ENCODE measurements at places on chromosomes 16 and 17.

- DNase-seq, result no peak
Measured at GRCh38 chr16:65446427-65446826, 324.6 kb upstream of the CDH11 start.

DNA sequence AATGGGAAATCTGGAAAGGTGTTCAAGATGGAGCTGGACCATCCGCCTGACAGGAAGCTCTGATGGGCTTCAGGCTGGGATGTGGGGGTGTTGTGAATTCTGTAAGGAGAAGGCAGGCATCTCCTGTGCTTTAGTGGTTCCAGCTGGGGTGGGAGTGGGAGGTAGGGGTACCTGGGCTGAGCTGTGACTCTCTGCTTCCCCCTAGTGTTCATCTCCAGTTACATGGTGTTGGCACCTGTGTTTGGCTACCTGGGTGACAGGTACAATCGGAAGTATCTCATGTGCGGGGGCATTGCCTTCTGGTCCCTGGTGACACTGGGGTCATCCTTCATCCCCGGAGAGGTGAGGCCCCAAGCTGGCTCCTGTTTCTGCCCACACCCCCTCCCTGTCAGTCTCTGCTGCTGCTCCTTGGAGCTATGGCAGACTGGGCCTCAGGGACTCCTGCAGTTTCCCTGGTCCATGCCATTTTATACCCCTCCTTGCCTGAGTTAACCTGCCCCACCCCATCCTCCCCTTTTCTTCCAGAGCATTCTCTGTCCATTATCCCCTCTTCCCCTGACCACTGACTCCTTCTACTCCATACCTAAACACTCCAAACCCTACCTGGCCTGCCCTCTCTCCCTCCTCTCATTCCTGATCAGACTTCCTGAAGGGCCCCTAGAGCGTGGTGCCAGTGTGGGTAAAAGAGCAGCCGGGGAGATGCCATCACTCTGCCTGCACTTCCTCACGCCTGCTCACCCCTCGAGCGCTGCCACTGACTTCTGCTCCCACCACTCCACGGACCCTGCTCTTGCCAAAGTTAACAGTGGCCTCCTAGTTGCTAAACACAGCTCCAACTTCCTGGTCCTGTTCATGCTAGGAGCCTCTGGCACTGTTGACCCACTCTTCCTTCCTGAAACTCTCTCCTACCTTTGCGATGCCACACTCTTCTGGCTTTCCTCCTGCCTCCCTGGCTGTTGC, 3.4 kb downstream of the SPNS1 start:
- no peak for DNase-seq

- DNase-seq, result no peak
Measured at GRCh38 chr16:46801428-46802049, 29.4 kb downstream of the C16orf87 start.

DNA sequence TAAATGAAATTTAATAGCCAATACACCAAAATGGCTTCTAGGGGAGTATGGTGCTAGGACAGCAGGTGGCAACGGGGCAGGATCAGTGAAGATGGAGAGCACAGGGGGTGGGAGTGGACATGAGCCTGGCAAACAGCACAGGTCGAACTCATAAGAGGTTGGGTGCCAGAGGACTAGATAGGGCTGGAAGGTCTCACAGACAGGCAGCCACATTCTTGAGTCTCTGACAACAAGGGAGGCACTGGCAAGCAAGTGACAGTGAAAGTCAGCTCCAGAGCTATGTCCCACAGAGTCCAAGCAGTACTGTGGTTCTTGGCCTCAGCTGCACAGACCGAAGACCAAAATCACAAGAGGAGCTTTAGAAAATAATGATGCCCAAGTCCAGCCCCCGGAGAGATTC, 61.2 kb downstream of the USP31 start:
- no peak for DNase-seq

GRCh38 chr17:1313270-1314005, 34.0 kb downstream of the TRARG1 start:
- DNase-seq, result no peak

- DNase-seq, result no peak
Measured at GRCh38 chr16:26157319-26157718, 465.6 kb downstream of the HS3ST4 start.

- DNase-seq, result peak; percentile 78
Measured at GRCh38 chr17:62780951-62781350, 27.2 kb downstream of the MARCHF10 start.

DNA sequence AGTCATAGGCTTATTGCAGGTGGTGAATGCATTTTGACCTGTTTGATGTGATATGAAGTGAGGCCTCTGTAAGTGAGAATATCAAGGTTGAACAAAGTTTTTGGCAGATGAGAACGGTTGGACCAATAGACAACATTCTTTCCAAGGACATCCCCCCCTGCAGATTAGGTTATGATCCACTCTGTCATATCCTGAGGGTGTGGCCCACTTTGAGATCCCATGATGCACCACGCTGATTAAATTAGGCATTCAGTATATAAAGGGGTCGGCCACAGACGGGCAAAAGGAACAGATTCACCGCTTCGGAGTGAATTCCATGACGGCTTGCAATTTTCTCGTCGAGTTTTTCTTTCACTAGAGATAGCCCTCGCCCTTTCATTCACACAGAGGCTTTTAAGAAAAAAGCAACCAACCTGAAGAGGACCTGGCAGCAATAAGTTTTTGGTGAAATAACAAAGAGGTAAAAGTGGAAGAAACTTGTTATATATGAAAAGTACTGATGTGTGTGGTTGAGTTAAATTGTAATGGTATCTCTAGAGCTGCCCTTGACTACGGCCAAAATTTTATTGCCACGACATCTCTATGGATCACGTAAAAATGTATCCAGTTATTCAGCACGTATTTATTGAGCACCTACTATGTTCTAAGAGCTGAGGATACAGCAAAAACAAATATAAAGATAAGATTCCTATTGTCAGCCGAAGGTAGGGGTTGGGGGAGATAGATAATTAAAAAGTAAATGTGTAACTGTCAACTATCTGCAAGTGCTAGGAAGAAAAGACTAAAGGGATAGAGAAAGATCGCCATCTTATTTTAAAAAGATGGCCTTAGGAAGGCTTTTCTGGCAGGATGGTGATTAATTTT, 1.7 kb upstream of the RBBP6 start:
- no peak for DNase-seq

GRCh38 chr17:6701719-6702118, 11.4 kb downstream of the SLC13A5 start:
- no peak for DNase-seq

- no peak for DNase-seq
Measured at GRCh38 chr16:3148256-3149192, 13.7 kb downstream of the ZNF213 start.

DNA sequence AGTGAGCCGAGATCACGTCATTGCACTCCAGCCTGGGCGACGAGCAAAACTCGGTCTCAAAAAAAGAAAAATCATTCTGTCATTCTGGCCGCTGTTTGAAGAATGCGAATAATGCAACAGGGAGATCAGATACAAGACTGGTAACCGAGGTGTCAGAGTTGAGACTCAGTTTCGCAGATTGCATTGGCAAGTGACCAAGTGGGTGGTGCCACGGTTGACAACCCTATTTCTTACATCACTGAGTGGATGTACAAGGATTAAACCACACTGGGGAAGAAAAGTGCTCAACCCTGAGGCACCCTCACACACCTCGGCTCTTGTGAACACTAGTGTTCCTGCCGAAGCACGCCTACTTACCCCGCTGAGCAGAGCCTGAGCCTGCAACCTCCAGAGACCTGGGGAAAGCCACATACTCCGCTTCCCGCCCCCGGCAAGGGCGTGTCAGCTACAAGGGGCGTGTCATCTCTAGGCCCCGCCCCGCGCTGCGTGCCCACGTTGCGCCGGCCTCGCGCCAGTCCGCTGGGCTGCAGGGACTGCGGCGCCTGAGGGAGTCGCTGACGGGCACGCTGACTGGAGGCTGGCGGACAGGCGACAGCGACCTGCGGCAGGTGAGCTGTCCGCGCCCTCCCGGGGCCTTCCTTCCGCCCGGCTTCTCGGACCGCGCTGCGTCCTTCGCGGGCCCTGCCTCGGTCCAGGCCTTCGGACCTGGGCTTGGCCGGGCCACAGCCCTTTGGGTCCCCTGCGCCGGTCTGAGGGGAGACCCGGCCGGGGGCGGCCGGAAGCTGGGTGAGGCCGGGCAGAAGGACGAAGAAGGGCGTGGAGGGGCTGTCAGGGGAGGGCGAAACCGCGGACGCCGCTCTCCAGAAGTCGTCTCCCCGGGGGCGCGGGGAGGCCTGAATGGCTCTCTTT, at the start of gene HMOX2:
TSS of gene HMOX2 (plus strand) at position 519 of the 909 bp plus-strand sequence. CDS start 29,127 bp downstream, outside the sequence.
- DNase-seq, result peak; percentile 71

DNA sequence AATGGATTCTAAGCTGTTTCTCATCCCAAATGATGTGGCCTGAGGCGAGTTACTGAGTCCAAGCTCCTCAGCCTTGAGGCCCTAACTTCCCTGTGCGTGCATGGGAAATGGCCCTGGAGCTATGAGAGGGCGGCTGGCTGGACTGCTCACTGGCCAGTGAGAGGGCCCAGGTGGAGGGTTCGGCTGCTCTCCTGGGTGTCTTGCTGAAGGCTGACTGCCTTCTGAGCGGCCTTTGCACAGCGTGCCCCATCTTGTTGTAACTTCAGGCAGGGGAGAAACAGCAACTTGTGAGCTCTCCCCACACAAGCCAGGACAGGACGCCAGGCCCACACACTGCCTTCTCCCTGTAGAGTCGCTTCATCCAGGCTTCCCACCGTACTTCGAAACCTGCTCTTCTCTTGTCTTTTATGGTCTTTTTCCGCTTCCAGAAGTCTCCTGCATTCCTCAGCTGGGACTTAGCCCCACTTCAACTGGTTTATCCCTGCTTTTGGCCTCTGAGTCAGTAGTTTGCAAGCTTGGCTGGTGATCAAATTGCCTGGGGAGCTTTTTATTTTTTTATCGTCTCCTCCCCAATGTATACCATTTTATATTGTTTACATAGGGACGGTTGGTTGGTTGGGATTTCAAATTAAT, 13.3 kb downstream of the CDH3 start:
- peak; percentile 84 for DNase-seq

DNA sequence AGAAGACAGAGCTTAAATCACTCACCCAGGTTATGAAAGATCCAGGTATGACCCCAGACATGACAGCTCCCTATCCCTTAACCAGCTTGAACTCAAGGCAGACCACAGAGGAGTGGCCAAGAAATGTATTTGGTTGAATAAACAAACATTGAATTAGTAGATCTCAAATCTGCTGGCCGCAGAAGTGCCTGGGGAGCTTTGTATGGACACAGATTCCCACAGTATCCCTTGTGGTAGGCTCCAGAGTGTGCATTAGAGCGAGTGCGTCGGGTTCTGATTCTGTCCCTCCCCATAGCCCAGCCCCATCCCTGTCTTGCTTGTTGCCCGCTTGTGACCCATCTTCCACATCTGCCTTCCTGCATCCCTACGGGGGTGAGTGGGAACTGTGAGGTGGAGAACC, 118.8 kb upstream of the FOXF1 start:
- DNase-seq, result peak; percentile 66

GRCh38 chr16:72989579-72990551, 58.1 kb downstream of the ZFHX3 start:
- DNase-seq, result peak; percentile 95

DNA sequence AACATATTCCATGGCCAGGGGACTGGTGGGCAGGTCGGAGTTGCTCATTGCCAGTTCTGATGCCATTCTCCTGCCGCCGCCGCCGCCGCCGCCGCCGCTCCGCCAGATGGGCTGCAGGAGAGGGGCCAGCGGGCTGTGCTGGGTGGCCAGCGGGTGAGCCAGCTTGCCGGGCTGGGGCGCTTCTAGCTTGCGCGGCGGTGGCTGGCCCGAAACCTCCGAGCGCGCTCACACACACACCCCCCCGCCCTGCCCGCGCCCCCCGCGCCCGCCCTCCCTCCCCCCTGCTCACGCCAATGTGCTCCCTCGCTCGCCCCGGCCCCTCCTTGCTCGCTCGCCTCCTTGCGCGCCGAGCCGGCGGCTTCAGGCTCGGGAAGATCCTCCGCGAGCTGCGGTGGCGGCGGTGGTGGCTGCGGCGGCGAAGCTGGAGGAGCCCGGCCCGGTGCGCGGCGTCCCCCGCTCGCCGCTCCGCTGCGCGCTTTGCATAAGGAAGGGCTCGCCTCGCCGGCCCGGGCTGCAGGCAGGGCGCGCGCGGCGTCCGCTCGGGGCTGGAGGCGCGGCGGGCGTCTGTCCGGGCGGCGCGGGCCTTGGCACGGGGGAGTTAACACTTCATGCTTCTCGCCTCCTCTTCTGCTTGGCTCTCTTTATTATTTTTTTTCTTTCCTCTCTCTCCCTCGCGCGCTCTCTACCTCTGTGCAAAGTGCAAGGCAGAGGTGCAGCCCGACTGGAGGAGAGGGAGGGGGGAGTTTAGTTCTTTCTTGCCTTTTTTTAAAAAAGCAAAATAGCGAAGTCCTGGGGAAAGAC, 500 bp downstream of the MAF start:
- DNase-seq, result peak; percentile 46

DNA sequence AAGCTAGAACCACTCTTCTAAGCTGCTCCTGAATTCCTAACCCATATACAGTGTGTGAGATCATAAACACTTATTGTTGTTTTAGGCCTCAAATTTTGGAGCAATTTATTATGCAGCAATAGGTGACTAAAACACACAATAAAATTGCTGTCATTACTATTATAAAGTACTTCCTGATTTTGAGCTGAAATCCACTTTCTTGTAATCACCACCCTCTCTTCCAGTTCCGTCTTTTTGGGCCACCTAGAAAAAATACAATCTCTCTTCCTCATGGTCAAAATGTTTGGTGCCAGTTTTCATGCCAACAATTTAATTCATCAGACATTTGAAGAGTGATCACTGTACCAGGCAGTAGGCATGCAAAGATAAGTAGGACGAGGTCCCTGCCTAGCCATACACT, 43.3 kb upstream of the NF1 start:
- no peak for DNase-seq

DNA sequence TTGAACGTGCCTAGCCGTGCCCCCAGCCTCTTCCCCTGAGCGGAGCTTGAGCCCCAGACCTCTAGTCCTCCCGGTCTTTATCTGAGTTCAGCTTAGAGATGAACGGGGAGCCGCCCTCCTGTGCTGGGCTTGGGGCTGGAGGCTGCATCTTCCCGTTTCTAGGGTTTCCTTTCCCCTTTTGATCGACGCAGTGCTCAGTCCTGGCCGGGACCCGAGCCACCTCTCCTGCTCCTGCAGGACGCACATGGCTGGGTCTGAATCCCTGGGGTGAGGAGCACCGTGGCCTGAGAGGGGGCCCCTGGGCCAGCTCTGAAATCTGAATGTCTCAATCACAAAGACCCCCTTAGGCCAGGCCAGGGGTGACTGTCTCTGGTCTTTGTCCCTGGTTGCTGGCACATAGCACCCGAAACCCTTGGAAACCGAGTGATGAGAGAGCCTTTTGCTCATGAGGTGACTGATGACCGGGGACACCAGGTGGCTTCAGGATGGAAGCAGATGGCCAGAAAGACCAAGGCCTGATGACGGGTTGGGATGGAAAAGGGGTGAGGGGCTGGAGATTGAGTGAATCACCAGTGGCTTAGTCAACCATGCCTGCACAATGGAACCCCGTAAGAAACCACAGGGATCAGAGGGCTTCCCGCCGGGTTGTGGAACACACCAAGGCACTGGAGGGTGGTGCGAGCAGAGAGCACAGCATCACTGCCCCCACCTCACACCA, 724 bp downstream of the GAA start:
- DNase-seq, result no peak

Data from astrocyte (in vitro differentiated cells and primary cell).